Omental fat pad (tissue), 4 donors: ENCODE measurements at places on chromosomes 16 and 17. TPM values are rescaled to one million over a fixed set of nuclear protein-coding genes. Genes with fewer than 3 reads are reported as not detected.

DPEP3 gene
- not detected for total RNA-seq

- DNase-seq = no peak
Observed at GRCh38 chr16:79767421-79768275, 167.1 kb upstream of the MAF start.

GRCh38 chr17:1769822-1770477 is 8.1 kb downstream of the SERPINF1 start:
- no peak for DNase-seq

NETO2 gene
- 1.8 TPM for total RNA-seq

ABCA10 gene
- total RNA-seq = 31.2 TPM
